ENCODE measurements at places on chromosomes 2 and 18.

DNA sequence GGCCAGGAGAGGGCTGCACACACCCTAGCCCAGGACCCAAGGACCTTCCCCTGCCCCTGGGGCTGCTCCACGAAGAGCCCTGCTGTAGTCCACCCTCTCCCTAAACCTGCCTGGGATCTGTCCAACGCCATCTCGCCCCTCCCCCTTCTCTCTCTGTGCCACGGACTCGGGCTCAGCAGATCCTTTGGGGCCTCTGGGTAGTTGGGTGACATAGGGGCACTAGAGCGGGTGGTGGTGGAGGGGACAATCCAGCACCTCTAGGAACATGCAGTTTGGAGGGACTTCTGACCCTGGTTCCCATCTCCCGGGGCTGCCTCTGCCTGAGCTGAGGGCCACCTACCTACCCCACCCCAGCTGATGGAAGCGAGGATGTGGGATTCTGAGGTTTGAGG is 7.3 kb upstream of the CRYBA2 start:
- DNase-seq, result no peak

GRCh38 chr18:24019641-24020331 is 5.2 kb downstream of the TTC39C start:
- DNase-seq, result peak; percentile 45

DNA sequence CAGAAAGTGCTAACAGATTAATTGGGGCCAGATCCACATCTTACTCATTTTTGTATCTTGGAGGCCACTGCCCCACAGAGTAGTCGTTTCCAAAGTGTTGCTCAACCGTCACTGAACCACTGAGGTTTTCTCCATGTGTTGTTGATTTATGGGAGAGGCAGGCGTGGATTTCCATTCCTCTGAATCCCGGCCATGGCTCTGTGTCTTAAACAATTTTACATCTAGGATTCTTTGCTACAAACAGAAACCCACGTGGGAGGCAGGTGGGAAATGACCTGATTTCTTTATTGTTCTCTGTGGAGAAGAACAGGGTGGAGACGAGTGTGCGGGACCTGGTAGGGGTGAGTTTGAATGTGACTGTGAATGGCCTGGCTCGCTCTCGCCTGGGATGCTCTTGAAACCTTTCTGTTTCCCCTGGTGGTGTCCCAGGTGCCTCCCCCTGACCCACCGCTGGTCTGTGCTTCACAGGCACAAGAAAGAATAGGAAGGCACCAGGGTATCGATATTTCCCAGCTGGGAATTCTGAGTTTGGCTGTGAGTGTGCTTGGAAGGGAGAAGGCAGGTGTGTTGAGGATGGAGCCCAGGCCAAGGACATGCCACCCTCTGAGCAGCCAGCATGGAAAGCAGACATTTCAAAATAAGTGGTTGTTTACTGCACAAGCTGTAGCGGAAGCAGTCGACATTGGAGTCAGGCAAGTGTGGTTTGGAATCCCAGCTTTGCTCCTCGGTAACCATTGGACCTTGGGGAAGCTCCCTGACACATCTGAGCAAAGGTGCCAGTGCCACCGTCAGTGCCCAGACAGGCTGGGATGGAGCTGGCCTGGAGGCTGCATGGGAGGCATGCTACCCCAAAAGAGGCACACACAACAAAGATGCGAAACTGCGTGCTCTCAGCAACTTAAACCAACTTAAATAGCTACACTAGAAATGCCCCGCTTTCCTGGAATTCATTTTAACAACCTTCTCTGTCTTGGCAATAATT is 50.0 kb downstream of the LPIN1 start:
- no peak for DNase-seq

DNA sequence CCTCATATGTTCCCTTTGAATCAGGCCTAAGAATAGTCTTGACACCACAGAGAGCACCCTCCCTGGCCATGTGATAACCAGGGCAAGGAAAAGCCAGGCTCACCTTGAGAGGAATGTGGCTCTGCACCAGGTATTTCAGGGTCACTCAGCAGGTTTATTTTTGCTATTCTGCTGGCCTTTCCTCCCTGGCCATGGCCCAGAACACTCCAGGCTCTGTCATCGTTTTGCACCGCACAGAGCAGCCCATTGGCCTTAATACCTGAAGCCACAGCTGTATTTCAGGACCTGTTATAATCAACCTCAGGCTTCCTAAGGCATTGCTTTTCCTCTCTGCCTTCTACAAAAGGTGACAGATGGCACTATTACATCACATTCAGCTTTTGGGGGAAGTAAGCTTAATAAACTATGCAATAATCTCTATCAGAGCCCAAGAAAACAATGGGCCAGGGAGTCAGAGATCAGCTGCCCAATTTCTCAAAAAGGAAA is 668.3 kb downstream of the IRS1 start:
- no peak for DNase-seq
